ENCODE measurements at places on chromosomes 6 and 20.
A peak's percentile ranks its signal among the peaks of the same experiment; 100 is the strongest.

GRCh38 chr6:133441491-133441890 lies 200.3 kb downstream of the EYA4 start:
- no peak for DNase-seq

GRCh38 chr20:4455301-4455701 lies 266.4 kb upstream of the PRND start:
- DNase-seq = no peak

DNA sequence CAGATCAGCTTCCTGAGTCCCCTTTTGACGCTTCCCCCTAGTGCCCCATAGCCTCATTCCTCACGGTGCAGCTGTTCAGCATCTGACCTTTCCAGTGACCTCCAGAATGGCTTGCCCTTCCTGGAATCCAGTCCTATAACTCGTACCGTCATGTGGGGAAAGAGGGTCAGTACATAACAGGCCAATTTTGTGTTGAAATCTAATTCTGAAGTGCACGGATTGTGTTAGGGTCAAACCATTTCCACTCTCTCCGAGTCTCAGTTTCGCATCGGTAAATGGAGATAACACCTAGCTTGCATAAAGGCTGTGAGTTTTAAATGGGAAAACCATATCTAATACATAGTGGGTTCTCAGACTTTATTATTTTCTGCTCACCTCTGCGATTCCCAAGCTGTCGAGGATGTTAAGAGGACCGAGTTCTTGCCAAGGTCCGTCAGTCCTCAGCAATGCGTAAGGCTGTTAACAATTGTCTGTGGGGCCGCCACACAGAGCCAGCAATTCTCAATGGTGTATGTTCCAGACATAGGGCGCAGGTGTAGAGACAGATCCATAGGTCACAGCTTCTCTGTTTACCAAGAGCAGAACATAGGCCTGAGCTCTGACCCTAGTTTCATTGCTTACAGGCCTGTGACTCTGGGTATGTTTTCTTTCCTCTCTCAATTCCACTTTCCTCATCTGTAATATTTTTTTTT lies 45.5 kb upstream of the CCR6 start:
- DNase-seq = no peak

DNA sequence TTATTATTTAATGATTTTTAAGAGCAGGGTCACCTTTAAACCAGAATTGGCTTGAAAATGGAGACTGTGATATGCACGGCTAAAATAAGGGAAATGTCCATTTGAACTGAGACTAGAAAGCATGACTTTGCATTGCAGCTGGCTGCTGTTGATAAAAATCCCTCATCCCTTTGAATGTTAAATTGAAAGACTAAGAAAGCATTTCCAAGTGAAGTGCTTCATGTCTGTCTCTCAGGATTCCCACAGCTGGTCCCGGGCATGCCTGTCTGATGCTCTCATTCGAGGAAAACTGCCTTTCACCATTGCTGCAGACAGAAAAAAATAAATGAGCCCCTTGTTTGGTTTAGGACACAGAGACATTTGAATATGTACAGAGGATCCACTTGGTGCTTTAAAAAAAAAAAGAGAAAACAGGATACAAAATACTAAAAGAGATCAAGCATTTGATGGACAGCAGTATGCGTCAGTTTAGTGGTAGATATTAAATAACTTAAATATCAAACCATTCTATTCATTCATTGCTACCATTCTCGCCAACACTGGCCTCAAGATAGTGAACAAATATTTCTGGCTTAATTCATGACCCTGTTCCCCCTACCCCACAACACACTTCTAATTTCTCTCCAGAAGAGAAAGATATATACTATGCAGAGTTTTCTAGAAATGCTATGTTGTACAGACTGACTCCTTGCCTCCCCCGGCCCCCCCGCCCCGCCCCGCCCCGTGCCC lies 55.0 kb downstream of the TBC1D7 start:
- no peak for DNase-seq

DNA sequence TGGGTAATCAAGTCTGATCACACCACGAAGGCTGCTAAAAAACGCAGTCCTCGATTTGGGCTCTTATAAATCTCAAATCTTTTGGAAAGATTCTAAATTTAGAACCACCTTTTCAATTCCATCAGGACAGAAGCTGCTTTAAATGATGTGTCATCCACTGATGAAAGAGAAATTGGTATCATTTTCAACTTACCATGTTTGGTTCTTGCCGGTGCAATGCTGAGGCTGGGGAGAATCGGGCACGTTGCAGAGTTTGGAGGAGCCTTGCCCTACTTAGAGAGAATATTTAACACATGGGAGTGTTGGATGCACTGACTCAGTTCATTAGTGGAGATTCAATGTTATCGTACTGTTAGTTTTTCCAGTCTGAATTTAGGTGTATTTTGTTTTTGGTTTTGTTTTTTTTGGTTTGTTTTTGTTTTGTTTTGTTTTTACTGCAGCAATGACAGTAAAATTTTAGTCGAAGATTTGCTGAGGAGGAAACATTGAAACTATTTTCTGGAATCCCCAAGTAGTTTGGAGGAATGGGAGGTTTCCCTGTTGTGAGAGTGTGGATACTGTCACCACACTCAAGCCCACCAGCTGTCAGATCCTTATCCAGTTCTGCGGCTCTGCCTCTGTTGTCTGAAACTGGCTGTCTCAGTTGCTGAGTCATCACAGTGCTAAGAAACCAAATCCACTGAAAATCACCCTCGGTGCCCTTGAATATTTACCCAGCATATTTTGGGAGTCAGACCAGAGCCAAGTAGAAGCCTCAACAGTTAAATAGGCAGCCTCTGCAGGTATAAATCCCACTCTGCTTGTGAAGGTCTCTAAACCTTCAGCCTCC lies 497.0 kb downstream of the BTBD3 start:
- no peak for DNase-seq

GRCh38 chr6:155676346-155676745 lies 220.7 kb upstream of the NOX3 start:
- DNase-seq = no peak

GRCh38 chr6:161409353-161409752 lies 135.5 kb upstream of the AGPAT4 start:
- no peak for DNase-seq

DNA sequence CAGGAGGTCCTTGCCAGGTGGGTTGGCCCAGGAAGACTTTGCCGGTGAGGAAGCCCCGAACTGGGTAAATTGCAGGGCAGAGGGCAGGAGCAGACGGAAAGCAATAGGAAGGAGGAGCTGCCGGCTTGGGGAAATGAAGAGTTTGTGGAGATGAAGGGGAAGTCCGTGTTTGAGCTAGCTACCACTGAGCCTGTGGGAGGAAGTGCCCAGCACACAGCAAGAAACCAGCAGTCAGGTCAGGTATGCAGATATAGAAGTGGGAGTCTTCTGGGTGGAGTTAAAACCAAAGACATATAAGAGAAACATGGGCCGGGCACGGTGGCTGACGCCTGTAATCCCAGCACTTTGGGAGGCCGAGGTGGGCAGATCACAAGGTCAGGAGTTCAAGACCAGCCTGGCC lies 34.7 kb downstream of the CD24 start:
- DNase-seq = no peak

DNA sequence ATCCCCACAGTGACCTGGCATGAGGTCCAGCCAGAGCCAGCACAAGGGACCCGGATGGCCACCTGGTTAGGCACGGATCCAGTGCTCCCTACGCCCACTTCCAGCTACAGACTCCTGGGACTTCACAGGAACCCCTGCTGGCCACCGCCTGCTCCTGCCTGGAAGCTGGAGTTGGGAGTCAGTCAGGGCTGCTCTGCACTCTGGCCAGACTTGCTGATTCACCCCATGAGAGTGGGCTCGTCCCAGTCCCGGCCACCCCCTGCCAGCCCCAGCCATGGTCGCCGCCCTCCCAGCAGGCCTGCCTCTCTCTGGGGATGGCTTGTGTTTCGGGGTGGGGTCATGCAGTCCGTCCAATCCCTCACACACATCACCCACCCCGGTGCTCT lies 125.8 kb downstream of the DLL1 start:
- DNase-seq = peak; percentile 23

DNA sequence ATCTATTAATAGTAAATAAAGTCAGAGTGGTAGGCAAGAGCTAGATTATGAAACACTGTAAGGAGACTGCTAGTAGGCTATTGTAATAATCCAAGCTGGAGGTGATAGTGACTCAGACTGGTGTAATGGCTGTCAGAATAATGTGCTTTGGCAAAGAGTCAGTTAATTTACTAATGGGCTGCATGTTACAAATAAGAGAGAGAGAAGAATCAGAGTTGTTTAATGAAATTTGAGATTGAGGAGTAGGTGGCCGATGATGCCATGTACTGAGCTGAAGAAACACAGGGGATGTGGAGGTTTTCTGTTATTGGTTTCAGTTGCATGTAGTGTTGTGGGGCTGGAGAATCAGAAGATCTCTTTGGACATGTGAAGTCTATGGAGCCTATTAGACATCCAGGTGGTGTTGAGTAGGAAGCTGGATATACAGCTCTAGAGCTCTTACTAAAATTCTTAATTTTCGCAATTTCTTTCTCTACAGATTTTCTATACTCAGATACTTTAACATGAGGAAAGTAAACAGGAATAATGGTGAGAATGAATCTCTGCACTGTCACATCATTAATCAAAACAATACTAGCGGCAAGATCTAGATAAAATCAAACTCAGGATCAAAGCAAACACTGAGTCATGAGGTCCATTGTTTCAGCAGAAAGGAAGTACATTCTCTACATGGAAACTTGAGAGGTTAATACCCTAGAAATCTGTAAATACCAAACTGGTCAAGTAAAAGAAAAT lies 167.7 kb downstream of the SIM1 start:
- no peak for DNase-seq

DNA sequence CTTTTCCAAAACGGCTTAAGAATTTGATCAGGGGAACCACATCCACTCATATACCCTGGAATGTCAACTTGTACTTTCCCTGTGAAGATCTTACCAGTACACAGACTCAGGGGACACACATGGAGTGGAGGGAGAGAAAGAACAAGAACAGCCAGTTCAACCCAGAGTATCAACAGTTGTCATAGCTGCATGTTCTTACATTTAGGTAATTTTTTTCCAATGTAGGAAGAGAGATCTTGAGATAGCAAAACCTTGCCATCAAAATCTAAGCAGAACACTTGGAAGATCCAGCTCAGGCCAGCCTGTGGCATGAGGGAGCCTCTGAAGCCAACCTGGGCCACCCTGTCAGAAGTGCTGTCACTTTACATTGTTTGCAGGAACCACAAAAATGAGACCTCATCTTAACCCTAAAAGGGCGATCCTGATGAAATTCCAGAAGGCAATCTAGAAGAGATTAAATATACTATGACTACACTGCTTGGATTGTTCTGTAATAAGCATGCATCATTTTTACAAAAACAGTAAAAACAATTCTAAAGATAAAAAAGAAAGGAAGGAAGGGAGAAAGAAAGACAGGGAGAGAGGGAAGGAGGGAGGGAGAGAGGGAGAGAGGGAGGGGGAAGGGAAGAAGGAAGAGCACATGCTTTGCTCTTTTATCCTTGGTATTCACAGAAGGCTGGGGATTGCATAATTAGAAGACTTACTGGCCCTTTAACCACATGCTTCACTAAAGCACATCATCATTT lies 124.7 kb upstream of the TCF21 start:
- DNase-seq = no peak

DNA sequence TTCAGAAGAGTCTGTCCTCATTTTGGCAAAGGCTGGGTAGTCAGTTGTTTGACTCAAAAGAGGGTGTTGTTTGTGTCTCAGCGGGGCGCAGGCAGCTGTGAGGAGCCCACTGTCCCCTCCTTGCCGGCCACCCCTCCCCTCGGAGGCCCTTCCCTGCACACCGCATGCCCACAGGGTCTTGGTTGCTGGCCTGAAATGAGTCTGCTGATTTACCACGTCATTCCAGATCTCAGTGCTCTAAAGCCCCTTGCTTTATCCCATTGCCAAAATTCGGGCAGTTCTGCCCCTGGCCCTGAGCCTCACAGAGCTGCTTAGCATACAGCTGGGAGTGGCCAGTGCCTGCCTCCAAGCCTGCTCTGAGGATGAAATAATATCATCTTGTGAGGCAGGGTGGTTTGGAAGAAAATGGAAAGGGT lies 220.7 kb downstream of the UST start:
- DNase-seq = no peak

DNA sequence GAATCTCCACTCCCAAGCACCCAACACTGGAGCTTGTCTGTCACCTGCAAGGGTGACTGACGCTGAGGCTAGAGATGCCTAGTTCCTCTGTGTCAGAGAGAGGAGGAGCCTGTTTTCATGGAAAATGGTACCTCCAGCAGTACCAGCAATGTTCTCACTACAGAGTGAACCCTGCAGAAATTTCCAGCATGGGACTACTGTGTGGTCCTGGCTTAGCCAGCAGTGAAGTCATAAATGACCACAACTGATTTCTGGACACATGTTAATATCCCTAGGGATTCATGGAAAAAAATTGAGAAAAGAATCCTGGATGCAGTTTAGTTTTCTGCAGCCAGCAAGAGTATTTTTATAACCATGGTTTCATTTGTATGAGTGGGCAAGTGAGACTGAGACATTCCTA lies 468.1 kb downstream of the CD83 start:
- DNase-seq = no peak

DNA sequence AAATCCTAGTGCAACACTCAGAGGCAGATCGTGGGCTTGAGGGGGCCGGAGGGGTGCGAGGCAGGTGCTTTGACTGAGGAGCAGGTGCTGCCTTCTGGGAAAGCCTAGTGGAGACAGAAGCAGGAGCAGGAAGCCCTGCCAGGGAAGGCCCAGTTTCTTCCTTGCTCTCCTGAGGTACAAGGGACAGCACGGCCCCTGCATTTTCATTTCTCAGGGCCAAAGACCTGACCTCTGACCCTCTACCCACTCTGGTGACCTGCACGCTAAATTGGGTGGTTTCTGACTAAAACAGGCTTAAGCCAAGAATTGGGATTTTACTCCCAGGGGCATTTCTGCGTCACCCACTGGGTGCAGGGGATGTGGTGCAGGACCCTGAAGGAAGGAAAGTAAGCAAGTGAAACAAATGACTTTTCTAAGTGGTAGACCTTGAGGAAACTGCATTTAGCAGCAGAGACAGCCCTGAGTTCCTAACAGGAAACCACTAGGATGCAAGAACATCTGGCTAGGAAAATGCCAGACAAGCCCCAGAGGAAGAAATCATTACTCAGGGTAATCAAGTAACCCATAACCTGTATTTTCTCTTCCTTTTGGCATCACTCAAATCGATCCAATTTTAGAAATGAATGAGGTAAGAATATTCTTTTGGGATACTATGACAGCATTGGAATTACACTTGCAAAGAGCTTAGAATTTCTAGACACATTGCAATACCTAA lies 141.7 kb downstream of the CD164 start:
- no peak for DNase-seq

DNA sequence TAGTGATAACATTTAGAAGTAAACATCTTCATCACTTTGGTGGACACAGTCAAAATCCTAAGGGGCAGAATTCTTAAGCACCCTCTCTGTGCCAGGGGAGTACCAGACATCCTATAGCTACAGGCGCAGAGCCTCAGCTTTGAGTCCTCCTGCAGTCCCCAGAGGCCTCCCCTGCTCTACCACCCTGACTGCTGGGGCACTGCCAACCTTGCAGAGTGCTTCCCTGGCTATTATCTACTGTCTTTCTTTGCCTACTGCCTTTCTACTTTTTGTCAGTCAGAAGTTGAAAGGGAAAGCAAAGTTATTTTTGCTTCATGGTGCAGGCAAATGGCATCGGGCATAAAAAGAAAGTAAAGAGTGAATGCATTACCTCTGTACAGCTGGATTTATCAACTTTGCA lies 80.1 kb downstream of the AIG1 start:
- no peak for DNase-seq

- no peak for DNase-seq
Measured at GRCh38 chr20:44887466-44887865, 2.0 kb downstream of the YWHAB start.

All from glutamatergic neuron (in vitro differentiated cells).